Kidney tubule cell (primary cell): ENCODE measurements at places on chromosomes 2 and 18.

- DNase-seq = peak; percentile 20
These were observed 5.0 kb downstream of the RNF144A start for GRCh38 chr2:6922201-6922656.

DNA sequence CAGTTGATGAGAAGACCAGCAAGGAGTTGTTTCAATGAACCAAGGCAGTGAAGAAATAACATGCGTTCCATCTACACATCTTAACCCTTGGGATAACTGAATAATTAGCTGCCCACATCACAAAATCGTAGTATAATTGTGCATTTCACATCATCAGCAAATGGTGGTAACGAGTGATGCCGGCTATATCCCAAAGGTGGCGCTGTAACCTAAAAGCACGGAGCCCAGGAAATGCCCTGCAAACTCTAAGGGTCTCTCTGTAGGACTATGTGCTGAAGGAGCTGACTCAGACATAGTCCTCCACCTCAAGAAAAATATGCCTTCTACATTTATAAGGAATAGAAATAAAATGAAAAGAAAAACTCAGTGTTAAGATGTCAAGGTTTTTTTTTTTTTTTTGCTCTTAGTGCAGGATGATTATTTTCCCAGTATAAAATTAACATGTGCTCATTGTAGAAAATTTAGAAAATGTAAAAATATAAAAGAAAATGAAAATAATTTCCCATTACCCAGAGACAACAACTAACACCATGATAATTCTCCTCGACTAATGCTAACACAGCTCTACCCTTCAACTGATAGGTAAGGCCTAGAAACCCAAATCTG lies 23.1 kb upstream of the DSG3 start:
- peak; percentile 73 for DNase-seq

DNA sequence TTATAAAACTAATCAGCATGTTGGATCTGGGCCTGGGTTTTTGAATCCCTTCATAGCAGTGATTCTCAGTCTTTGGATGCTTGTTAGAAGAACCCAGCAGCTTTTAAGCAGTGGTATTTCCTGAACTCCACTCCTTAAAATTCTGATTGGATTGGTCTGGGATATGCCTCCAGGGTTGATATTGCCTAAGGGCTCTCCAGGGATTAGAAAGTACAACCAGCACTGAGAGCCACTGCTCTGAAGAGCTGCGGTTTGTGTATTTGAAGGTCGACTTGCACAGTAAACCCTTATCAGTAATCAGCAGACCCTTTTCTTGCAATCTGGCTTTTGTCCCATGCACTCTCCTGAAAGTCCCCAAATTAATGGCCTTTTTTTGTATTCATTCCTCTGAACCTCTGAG lies 17.0 kb upstream of the RBMS1 start:
- DNase-seq = no peak

DNA sequence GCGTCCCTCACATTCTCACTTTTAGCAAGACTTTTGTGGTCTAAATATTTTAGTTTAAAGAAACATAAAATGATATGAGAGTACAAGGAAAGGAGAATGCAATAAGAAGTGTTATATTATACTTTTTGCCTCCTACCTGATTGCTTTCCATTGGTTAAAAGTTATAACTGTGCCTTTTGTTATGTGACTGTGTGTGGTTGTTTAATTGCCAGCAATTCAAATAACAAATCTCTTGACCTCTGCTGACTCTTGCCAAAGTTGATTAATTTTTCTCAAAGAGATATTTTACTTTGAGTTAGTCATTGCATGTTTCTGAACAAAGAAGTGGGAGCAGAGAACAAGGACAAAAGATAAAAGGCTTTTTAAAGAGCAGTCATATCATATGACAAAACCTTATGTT lies 599.5 kb downstream of the SUCLG1 start:
- DNase-seq = no peak
